ENCODE measurements at places on chromosomes 4 and X.
A peak's percentile ranks its signal among the peaks of the same experiment; 100 is the strongest.

GRCh38 chr4:95107004-95107403 is 349.2 kb downstream of the BMPR1B start:
- DNase-seq = no peak

DNA sequence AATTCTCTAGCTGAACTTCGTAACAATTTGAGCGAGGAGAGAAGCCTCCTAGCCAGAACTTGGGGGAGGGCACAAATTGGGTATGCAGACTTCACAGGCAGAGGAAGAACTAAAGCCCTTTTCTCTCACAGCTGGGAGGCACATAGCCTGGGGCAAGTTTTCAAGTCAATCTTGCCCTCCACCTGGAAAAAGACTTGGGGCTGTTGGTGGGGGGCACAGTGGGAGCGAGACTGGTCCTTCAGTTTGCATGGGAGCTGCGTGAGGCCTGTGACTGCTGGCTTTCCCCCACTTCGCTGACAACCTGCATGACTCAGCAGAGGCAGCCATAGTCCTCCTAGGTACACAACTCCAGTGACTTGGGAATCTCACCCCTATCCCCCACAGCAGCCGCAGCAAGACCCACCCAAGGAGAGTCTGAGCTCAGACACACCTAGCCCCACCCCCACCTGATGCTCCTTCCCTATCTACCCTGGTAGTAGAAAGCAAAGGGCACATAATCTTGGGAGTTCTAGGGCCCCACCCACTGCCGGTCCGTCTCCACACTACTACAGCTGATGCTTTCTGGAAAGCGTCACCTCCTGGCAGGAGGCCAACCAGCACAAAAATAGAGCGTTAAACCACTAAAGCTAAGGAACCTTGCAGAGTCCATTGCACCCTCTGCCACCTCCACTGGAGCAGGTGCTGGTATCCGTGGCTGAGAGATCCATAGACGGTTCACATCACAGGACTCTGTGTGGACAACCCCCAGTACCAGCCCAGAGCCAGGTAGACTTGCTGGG is 160.8 kb downstream of the CBLL2 start:
- DNase-seq = no peak

- no peak for DNase-seq
Measured at GRCh38 chr4:169283114-169283509, 12.4 kb upstream of the SH3RF1 start.

DNA sequence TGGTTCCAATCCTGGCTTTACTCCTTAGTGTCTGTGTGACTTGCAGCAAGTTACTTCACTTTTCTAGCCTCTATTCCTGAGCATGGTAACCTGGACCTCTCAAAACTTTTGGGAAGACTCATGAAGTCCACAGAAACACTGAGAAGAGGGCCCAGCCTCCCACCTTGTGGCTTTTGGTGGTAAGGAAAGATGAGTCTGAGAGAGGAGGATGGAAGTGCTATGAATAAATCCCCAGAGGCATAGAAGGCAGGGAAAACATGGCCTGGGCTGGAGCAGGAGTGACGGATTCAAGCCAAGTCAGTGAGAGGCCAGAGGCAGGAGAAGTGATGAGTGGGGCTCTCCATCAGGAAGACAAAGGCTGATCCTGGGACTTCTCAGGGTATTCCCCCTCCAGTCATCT is 10.9 kb upstream of the MAGEA4 start:
- no peak for DNase-seq

- no peak for DNase-seq
Measured at GRCh38 chrX:22320236-22320873, 47.6 kb downstream of the CBLL2 start.

GRCh38 chr4:151227172-151227571 is 49.8 kb upstream of the PRSS48 start:
- no peak for DNase-seq

- DNase-seq = no peak
Measured at GRCh38 chr4:145154573-145154972, 25.8 kb downstream of the OTUD4 start.

DNA sequence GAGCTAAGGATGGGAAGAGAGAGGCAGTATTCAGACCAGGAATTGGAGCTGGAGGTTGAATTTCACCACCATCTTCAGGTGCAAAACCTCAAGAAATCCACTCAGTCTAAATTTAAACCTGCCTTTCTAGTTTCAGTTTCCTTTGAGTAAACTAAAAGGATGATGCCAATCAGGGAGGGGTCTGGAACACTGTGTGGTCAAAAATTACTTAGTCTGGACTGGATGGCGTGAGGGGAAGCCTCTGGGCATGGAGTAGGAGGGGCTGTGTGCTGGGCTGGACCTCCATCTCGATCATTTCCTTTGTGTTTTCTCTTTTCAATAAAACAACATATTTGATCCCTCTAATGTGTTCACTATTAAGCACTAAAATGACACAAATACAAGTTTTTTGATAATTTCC is 120.1 kb downstream of the GC start:
- DNase-seq = no peak

GRCh38 chr4:7854697-7855370 is 84.8 kb downstream of the AFAP1 start:
- DNase-seq = peak; percentile 54

DNA sequence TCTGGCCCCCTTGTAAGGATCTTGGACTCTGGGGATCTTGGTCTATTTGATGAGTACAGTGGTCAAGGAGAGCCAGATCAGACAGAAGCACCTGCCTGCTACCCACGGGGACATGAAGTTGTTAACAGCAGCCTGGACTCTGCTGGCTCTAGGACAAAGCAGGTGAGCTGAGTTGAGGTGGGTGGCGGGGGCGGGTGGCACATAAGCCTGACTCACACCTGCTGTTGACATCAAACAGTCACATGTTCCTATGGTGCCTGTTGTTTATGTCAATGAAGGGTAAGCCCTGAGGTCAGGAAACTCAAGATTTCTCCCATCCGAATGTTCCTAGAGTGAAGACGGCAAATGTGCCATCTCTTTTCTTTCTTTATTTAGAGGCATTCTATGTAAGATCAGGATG is 50.1 kb upstream of the CLNK start:
- no peak for DNase-seq

DNA sequence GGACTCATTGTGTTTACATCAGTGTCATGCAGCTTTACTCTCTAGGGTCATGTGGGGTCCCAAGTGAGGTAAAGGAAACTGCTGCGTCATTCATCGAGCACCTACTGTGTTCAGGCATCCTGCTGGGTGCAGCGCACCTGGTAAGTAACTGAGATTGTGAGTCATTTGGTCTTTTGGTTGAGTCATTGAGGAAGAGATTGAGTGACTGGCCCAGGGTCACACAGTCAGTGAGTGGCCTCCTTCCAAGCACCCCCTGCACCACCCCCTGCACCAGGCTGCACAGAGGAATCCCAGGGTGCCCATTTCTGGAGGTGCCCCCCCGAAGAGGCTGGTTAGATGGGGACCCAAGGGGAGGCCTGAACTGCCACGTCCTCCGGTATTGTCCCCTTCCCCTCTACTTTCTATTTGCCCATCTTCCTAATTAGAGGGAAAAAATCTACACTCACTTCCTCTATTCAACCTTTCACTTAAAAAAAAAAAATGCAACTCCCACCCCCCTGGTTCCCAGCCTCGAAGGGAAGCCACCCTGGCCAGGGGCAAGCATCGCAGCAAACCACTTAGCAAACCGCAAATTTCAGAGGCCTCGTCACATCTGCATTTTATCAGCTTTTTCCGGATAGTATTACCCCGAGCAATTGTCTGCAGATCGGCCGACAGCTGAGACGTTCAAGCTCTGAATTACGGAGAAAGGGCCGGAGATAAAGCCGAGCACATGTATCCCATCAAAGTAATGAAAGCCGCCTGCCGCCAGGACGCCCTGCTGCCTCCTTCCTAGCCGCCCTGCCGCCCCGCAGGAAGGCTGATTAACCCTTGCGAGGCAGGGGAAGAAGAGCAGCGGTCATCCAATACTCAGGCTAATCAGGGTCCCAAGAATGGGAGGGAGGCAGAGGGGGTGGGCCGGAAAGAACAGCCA is 96.3 kb upstream of the MSX1 start:
- no peak for DNase-seq

DNA sequence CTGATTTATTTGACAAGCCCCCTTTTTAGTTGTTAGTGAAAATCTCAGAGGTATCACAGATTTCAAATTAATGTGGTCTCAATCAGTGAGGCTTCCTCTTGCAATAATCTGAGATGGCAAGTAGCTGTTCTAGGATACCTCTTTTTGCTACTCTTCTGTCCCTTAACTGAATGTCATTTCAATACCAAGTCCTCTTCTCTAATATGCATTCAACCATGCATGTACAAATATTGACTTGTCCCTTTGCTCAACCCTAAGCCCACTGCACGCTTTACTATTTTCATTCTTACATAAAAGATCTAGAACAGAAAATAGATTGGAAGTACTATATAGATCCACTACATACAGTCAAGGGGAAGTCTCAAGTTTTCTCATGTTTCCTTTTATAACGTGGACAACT is 164.2 kb downstream of the CBR4 start:
- DNase-seq = no peak

DNA sequence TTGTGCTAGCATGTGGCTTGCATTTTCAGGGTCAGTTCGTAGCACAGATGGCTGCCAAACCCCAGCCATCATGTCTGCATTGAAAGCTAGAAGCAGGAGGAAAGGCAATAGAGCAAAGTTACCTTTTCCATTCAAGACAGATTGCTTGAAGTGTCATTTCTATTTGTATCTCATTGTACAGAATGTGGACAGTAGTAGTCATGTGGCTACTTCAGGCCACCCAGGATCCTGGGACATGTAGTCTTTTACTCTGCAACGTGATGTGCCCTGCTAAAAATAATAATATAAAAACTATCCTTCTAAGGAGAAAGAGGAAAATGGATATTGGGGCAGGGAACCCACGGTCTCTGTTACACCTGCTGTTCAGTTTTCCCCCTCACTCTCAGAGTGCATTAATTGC is 118.4 kb downstream of the RAPGEF2 start:
- no peak for DNase-seq

DNA sequence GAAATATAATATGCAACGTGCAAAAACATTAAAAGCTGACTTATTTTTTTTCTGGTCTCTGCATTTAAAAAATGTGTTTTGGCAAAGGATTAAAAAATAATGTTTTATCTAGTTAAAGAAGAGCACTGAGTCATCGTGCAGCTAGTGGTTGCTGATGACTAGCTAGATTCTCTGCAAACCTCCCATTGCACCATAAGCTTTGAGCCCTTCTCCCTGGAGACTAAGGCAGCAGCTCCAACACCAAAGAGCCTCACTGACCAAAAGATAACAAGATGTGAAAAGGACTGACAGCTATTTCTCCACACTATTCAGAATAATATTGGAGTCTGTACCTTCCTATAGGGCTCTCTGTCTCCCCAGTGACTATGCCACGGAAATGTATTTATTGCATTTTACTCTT is 424.3 kb downstream of the SLITRK2 start:
- DNase-seq = no peak

DNA sequence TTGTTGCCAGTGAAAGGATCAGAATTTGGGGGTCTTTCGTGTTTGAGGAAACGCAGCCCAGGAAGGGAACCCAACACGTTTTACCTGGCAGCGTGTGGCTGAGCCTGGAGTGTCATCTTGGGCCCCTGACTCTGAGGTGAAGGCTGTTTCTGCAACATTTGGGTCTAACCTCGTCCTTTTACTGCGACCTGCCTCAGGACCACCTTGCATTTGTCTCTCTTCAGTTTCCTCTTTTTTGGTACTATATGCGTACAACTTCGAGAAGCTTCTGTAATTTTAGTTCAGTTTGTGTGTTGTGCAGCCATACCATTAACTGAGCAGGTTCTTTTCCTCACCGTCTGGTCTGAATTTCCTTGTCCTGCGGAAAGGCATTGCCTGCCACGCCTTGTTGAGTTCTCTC is 61.5 kb downstream of the TMEM131L start:
- no peak for DNase-seq

GRCh38 chr4:88446124-88446523 is 10.8 kb upstream of the HERC5 start:
- DNase-seq = no peak

DNA sequence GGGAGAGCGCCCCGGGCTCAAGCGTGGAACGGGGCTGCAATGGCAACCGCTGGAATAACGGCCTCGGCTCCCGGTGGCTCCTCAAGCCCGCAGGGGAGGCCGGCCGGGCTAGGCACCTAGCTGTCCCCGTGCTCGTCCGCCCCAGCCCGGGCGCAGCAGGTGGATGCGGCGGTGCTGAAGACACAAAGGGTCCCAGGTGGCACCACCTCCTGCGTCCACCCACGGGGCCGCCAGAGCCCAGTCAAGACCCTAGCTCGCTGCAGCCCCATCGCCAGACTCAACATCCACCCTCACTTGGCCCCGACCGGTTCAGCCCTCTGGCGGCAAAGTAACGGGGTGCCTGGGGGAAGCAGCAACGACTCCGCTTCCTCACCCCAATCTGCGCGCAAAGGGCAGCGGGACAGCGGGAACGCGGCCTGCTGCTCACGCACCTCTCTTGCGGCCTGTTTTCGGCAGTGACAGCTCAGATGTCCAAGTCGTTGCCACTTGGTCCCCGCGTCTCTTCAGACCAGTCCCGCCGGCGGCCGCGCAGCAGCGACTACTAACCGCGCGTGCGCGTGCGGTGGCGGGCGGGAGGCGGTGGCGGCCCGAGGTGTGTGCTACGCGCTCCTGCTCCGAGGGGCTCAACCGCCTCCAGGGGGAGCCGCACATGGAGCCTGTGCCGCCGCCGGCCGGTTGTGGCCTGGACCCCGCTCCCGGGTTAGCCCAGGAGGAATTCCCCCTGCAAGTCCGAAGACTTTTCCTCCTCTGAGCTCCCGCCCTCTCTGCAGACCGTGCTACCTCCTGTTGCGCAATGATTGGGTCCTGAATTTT is at the start of gene CLGN:
Gene CLGN, minus strand, starts transcription at position 543 of the 813 bp plus-strand sequence. CDS start 14,570 bp downstream, outside the sequence.
- no peak for DNase-seq

DNA sequence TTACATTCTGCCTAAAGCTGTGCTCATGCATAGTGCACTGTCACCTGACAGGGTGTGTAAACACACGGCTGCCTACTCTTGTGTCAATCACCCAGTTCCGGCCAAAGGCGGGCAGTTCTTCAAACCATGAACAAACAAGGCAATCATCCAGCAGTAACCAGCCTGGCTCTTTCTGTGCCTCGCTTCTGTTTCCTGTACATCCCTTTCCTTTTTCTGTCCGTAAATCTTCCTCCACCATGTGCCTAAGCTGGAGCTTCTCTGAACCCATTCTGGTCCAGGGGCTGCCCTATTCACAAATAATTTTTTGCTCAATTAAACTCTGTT is 60.8 kb upstream of the CBR4 start:
- no peak for DNase-seq

DNA sequence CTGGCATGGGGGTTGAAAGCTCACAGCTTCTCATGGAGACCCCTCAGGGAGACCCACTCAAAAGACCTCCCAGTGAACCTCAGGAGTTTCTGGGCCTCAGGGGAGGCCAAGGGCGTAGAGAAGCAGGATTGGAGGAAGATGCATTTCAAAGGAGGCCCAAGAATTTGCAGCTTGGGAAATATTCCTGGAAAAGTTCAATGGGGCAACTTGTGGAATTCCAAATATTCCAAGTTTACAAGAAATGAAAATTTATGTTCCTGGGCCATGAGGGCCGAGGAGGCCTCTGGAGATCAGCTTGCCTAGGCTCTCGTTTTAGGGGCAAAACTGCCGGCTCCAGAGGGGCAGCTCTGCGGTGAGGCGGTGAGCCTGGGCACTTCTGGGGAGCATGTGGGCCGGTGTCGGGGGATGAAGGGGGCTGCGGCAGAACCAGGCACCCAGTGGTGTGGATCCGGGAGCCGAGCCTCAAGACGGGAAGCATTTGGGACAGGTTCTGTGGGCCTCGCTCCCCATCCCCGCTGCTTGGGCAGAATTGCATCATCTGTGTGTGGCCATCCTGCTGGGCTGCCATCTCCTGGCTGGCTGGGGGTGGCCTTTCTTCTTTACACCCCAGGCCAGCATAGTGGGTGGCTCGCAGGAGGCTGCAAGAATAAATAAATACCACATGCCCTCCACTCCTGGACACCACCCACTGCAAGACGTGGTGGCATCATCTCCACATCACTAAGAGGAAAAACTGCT is 54.6 kb upstream of the GPR78 start:
- DNase-seq = no peak
